ENCODE measurements at places on chromosomes 2 and 18. TPM values are rescaled to one million over a fixed set of nuclear protein-coding genes. Genes with fewer than 3 reads are reported as not detected.
A peak's percentile ranks its signal among the peaks of the same experiment; 100 is the strongest.

EMILIN1 gene
- 229 TPM for total RNA-seq

DNA sequence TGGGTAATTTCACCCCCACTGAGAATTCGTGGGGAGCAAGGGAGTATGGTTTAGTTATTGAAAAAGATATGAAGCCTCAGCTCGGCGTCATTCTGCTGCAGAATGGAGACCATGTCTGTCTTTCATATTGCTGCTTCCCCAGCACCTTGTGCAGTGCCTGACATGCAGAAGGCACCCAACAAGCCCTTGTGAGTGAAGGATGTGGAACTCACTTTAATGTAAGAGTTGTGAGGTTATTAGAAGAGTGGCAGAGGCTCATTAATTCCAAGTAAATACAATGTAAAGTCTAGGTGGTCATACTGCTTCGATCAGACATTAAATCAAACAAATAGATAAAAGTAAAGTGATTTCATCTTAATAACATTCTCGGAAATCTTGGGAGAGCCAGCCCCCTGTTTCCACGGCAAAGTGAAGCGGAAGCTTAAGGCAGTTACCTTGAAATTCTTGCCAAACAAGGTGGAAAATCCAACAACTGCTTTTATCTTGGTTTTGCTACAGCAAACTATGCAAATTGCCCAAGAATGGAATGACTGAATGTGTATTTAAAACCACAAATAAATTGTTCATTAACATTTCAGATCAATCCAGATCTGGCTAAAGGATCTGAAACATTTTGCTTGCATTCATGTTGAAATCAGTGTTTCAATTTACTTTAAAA is 9.6 kb downstream of the CFAP221 start:
- no peaks in the 10 kb centered on the region for H3K4me1 ChIP-seq
- H3K36me3 ChIP-seq: no peaks in the 10 kb centered on the region
- DNase-seq: no peak

GRCh38 chr2:127594116-127594591 is 51.8 kb upstream of the GPR17 start:
- H3K4me3 ChIP-seq: no peak overlapping the region
- H3K36me3 ChIP-seq: no peaks in the 10 kb centered on the region
- no peaks in the 10 kb centered on the region for H3K27me3 ChIP-seq
- H3K27ac ChIP-seq: no peak overlapping the region
- H3K4me1 ChIP-seq: peaks cover 10% of the 10 kb centered on the region

DNA sequence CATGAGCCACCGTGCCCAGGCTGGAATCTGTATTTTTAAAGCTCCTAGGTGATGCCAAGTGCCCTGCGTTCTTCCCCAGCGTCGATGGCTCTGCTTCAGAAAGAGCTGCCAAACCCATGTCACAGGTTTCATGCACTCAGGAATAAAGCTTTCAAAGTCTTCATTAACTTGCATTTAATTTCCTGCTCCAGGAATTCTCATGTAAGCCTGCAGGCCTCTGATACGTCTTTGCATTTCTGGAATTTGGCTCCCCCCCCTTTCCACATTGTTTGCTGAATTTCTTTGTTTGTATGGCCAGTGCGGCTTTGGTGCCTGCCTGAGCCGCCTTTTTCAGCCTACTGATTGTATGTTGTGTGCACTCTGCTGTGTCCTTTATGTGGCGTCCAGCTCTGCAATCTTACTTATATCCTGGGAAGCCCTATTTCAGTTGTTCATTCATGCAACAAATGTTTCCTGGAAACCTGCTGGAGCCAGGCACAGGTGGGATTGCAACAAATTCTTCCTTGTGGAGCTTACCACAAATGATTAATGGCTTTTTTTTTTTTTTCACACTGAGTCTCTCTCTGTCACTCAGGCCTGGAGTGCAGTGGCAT is 17.9 kb upstream of the OTOF start:
- no peak overlapping the region for H3K4me3 ChIP-seq
- no peaks in the 10 kb centered on the region for H3K4me1 ChIP-seq
- no peaks in the 10 kb centered on the region for H3K36me3 ChIP-seq
- H3K27ac ChIP-seq: no peak overlapping the region
- no peak for DNase-seq

DNA sequence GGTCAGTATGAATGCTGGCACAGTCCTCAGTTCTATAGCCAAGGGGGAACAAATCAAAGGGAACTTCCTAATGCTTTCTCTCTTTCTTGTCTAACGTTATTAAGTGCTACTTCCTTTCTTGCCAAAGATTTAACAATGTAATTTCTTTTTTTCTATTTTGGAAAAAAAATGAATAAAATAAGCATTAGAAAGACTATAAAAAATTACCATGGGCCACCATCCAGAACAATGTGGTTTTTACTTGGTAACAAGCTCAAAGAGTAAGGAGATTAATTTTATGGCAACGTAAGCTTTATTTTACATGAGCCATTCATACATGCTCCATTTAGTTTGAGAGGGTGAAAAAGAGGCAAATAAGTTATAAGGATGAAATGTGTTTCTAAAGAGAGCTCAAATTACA is 40.1 kb downstream of the SERPINE2 start:
- H3K4me1 ChIP-seq: peaks cover 25% of the 10 kb centered on the region
- H3K27ac ChIP-seq: peak overlapping the region; percentile 71
- no peak overlapping the region for H3K4me3 ChIP-seq
- no peak for DNase-seq
- no peaks in the 10 kb centered on the region for H3K27me3 ChIP-seq

DNA sequence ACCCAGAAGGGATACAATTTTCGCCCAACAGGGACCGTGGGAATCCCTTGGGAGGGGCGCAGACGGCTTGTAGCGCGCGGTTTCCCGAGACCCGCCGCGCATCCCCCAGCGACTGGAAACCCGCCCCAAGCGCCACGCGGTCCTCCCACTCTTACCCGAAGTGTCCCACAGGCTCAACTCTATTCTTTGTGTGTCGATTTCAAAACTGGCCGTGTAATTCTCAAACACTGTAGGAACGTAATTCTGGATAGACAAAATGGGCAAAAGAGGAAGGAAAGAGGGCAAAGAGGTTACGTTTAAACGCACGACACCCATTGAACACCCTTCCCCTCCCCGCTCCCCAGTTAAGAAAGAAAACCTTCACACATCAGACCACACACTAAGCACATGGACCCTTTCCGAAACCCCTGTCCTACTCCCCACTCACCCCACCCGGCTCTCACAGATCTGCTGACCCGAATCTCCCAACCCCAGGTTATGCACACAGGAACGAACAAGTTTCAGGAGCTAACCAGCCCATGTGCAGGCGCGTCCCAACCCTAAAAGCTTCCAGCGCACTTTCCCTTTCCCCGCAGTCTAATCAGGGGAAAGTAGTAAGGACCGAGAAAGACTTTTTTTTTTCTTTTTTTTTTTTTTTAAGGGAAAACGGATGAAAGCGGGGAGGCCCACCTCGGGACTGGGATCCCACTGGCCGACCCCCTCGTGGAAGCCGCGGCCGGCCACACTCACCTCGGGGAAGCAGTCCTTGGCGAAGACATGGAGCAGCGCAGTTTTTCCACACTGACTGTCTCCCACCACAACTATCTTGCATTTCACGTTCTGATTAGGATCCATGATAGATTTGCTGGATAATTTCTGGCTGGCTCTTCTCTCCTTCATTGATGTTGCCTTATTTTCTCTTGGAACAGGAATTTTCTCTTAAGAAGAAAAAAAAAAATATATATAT is 655 bp downstream of the RND3 start:
- peaks cover 39% of the 10 kb centered on the region for H3K36me3 ChIP-seq
- H3K27ac ChIP-seq: peak overlapping the region; percentile 95
- DNase-seq: peak; percentile 69
- peaks cover 41% of the 10 kb centered on the region for H3K4me1 ChIP-seq
- H3K4me3 ChIP-seq: peak overlapping the region; percentile 92

GRCh38 chr2:200259577-200259957 is 46.9 kb upstream of the SPATS2L start:
- no peaks in the 10 kb centered on the region for H3K36me3 ChIP-seq
- no peak overlapping the region for H3K27ac ChIP-seq
- no peak for DNase-seq
- no peak overlapping the region for H3K4me3 ChIP-seq
- no peaks in the 10 kb centered on the region for H3K4me1 ChIP-seq
- H3K27me3 ChIP-seq: no peaks in the 10 kb centered on the region

- DNase-seq: no peak
- no peak overlapping the region for H3K27ac ChIP-seq
- H3K27me3 ChIP-seq: peaks cover 20% of the 10 kb centered on the region
- no peaks in the 10 kb centered on the region for H3K36me3 ChIP-seq
These were observed 4.8 kb upstream of the PDIA6 start for GRCh38 chr2:10817413-10817812.

DNA sequence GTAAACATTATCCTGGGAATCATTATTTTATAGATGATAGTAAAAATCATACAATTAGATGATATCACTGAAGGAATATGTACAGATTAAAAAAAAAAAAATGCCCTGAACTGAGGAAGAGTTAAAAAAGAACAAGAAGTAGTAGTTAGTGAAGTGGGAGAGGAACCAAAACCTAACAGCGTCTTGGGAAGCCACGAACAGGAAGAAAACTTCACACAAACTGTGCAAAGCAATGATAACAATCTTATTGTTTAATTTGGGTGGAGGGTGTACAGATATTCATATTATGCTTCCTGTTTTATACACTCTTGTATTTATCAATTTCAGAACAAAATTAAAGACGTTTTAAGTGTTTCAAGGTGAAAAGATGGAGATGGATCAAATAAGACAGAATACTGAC is 3.5 kb downstream of the HEATR5B start:
- H3K4me3 ChIP-seq: no peak overlapping the region
- H3K4me1 ChIP-seq: peaks cover 19% of the 10 kb centered on the region
- no peaks in the 10 kb centered on the region for H3K27me3 ChIP-seq
- no peak overlapping the region for H3K27ac ChIP-seq

DNA sequence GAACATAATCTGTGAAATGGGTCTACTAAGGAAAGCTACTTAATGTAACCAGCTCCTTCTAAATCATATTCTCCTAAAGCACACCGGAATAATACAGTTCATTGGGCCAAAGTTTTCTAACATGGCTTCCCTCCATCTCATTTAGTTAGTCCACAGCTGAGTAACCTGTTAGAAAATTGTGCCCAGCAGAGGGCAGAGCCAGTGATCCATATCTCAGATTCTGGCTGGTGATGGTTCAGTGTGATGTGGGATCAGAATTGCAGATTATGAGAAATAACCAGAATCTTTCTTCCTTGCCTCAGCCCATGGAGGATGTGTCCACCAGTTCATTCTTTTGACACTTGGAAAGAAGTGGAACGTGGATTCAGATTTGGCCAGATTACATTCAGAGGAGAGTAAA is 9.4 kb upstream of the CTLA4 start:
- H3K27ac ChIP-seq: no peak overlapping the region
- no peaks in the 10 kb centered on the region for H3K4me1 ChIP-seq
- H3K27me3 ChIP-seq: peaks cover 14% of the 10 kb centered on the region
- DNase-seq: no peak
- no peaks in the 10 kb centered on the region for H3K36me3 ChIP-seq

GRCh38 chr2:185667452-185667851 is 71.2 kb upstream of the FSIP2 start:
- no peaks in the 10 kb centered on the region for H3K36me3 ChIP-seq
- H3K4me1 ChIP-seq: no peaks in the 10 kb centered on the region
- H3K27ac ChIP-seq: no peak overlapping the region
- DNase-seq: no peak
- no peak overlapping the region for H3K4me3 ChIP-seq
- H3K27me3 ChIP-seq: no peaks in the 10 kb centered on the region
